ENCODE measurements at places on chromosomes 3 and 15. TPM values are rescaled to one million over a fixed set of nuclear protein-coding genes. Genes with fewer than 3 reads are reported as not detected.
A peak's percentile ranks its signal among the peaks of the same experiment; 100 is the strongest.

MDFIC2 gene
- total RNA-seq, result not detected

NMNAT3 gene
- 4.9 TPM for total RNA-seq

IFRD2 gene
- total RNA-seq, result 63.2 TPM

CCR3 gene
- not detected for total RNA-seq

DNAJC17 gene
- 50.2 TPM for total RNA-seq

TMOD3 gene
- 38.8 TPM for total RNA-seq

CSPG4 gene
- 3.6 TPM for total RNA-seq

- H3K36me3 ChIP-seq, result no peaks in the 10 kb centered on the region
- no peaks in the 10 kb centered on the region for H3K27me3 ChIP-seq
- DNase-seq, result no peak
- peaks cover 25% of the 10 kb centered on the region for H3K4me1 ChIP-seq
- no peak overlapping the region for H3K27ac ChIP-seq
Observed at GRCh38 chr15:79682285-79682684, 214.5 kb downstream of the MTHFS start.

- no peaks in the 10 kb centered on the region for H3K27me3 ChIP-seq
- peak overlapping the region; percentile 17 for H3K27ac ChIP-seq
- H3K36me3 ChIP-seq, result peaks cover 10% of the 10 kb centered on the region
- H3K4me1 ChIP-seq, result peaks cover 58% of the 10 kb centered on the region
- H3K4me3 ChIP-seq, result no peak overlapping the region
Observed at GRCh38 chr15:40789119-40789518, 17.8 kb upstream of the ZFYVE19 start.

- no peak overlapping the region for H3K4me3 ChIP-seq
- H3K36me3 ChIP-seq, result peaks cover 25% of the 10 kb centered on the region
- no peak overlapping the region for H3K27ac ChIP-seq
- no peaks in the 10 kb centered on the region for H3K27me3 ChIP-seq
- DNase-seq, result no peak
Observed at GRCh38 chr3:105145511-105145910, 221.2 kb upstream of the ALCAM start.

GRCh38 chr3:12993517-12994356, 79.5 kb downstream of the IQSEC1 start:
- no peaks in the 10 kb centered on the region for H3K36me3 ChIP-seq
- peak overlapping the region; percentile 79 for H3K4me3 ChIP-seq
- no peak overlapping the region for H3K27ac ChIP-seq

GRCh38 chr3:128372707-128373533, 93.8 kb downstream of the DNAJB8 start:
- H3K27me3 ChIP-seq, result no peaks in the 10 kb centered on the region
- DNase-seq, result no peak
- no peak overlapping the region for H3K4me3 ChIP-seq
- H3K36me3 ChIP-seq, result no peaks in the 10 kb centered on the region
- peak overlapping the region; percentile 77 for H3K27ac ChIP-seq

- no peaks in the 10 kb centered on the region for H3K36me3 ChIP-seq
- H3K27ac ChIP-seq, result no peak overlapping the region
- H3K27me3 ChIP-seq, result no peaks in the 10 kb centered on the region
- H3K4me3 ChIP-seq, result no peak overlapping the region
Observed at GRCh38 chr15:90619939-90620338, 90.2 kb downstream of the CRTC3 start.

- no peak overlapping the region for H3K4me3 ChIP-seq
- H3K36me3 ChIP-seq, result no peaks in the 10 kb centered on the region
- DNase-seq, result no peak
- no peaks in the 10 kb centered on the region for H3K27me3 ChIP-seq
Observed at GRCh38 chr15:89174476-89174875, 46.9 kb downstream of the RLBP1 start.

GRCh38 chr3:28933337-28933736, 347.5 kb upstream of the RBMS3 start:
- peaks cover 2% of the 10 kb centered on the region for H3K4me1 ChIP-seq
- no peak overlapping the region for H3K27ac ChIP-seq
- no peak overlapping the region for H3K4me3 ChIP-seq
- no peak for DNase-seq

GRCh38 chr3:186567072-186567921, at the start of gene TBCCD1:
TBCCD1 (minus strand) TSS chr3:186567339; CDS start chr3:186564329, 3,010 bp downstream.
- peak within 1 kb of the TSS; percentile 88 for H3K4me3 ChIP-seq
- H3K27ac ChIP-seq, result peak within 1 kb of the TSS; percentile 91
- no peaks in the 10 kb centered on the region for H3K36me3 ChIP-seq
- H3K4me1 ChIP-seq, result peaks cover 31% of the 10 kb centered on the region
- DNase-seq, result peak; percentile 94

GRCh38 chr3:180267202-180267843, 230.6 kb upstream of the PEX5L start:
- H3K36me3 ChIP-seq, result no peaks in the 10 kb centered on the region
- H3K4me3 ChIP-seq, result no peak overlapping the region
- no peaks in the 10 kb centered on the region for H3K27me3 ChIP-seq
- H3K4me1 ChIP-seq, result no peaks in the 10 kb centered on the region
- no peak for DNase-seq

- H3K27me3 ChIP-seq, result no peaks in the 10 kb centered on the region
- no peaks in the 10 kb centered on the region for H3K36me3 ChIP-seq
- no peak overlapping the region for H3K4me3 ChIP-seq
- H3K27ac ChIP-seq, result peak overlapping the region; percentile 8
- peaks cover 27% of the 10 kb centered on the region for H3K4me1 ChIP-seq
Observed at GRCh38 chr3:169403855-169404519, 259.5 kb downstream of the MECOM start.

GRCh38 chr3:34895841-34896240, 743.5 kb upstream of the ARPP21 start:
- no peaks in the 10 kb centered on the region for H3K27me3 ChIP-seq
- H3K4me1 ChIP-seq, result peaks cover 10% of the 10 kb centered on the region
- H3K36me3 ChIP-seq, result no peaks in the 10 kb centered on the region

- no peak overlapping the region for H3K4me3 ChIP-seq
Observed at GRCh38 chr3:158739078-158739477, 6.8 kb upstream of the RARRES1 start.
